Thoracic aorta (tissue), 2 donors: ENCODE measurements at places on chromosomes 1 and 21. TPM values are rescaled to one million over a fixed set of nuclear protein-coding genes. Genes with fewer than 3 reads are reported as not detected.

GRCh38 chr1:30054126-30054525, 669.3 kb downstream of the MATN1 start:
- no peak for DNase-seq

DNA sequence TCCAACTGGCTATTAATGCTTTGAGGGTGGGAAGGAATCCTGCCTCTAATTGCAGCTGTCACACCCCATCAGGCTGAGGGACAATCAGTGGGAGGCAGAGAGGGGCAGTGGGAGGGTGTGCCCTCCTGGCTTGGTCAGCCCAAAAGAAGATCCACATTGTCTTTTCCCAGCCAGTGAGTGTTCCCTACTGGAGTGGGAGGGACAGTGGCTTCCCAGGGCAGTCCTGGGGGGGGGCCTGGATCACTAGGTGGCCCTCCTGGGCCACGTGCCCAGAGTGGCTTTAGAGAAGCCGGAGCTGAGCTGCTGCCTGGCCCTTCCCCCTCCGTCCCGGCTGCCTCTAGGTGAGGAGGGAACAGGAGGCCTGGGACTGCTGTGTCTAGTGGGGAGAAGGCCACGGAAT, 14.0 kb downstream of the INKA2 start:
- DNase-seq, result no peak

GRCh38 chr1:203189951-203190352, 3.4 kb upstream of the CHI3L1 start:
- no peak for DNase-seq

Gene ZNF593OS
- not detected for total RNA-seq
